RPMI7951 (cell line): ENCODE measurements at places on chromosomes 16 and 17.
A peak's percentile ranks its signal among the peaks of the same experiment; 100 is the strongest.

GRCh38 chr16:5557966-5558365 is 460.4 kb upstream of the EEF2KMT start:
- no peak for DNase-seq

DNA sequence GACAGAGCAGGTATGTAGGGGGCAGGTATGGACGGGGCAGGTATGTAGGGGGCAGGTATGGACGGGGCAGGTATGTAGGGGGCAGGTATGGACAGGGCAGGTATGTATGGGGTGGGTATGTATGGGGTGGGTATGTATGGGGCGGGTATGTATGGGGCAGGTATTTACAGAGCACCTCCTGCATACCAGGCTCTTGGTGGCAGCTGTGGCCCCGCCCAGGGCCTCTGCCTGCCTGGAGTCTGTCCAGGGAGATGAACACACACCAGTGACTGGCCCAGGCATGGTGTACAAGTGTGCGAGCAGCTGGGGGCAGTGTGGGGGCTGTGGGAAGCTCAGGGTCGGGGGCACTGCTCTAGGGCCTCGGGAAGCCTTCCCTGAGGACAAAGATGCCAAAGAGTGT is 4.4 kb downstream of the RPL3L start:
- DNase-seq: no peak

DNA sequence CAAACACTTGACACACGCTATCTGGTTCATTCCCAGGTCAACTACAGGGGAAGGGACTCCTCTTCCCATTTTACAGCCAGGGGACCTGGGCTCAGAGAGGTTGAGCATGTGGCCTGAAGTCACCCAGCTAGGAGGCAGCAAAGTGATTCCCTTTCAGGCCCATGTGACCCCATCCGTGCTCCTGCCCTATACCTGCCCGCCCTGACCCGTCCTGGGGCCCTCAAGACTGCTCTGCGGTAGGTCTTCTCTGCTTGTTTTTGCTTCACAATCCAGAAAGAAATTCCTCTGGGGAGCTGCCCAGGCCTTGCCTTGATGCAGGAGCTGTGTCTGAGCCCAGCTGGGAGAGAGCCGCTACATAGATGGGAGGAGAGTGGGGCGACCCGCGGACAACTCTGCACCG is 161.4 kb downstream of the SDK2 start:
- DNase-seq: no peak

DNA sequence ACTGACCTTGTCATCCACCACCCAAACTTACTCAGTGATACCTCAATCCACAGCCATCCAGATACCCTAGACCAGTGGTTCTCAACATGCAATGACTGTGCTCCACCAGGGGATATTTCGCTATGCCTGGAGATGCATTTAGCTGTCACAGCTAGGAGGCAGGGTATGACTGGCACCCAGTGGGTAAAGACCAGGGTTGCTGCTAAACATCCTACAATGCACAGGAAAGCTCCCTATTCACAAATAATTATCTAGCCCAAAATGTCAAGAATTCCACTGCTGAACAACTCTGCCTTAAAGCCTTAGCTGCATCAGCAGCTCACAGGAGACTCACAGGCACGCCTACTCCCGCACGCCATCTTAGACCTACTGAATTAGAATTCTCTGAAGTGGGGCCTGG is 212.6 kb downstream of the GRIN2A start:
- no peak for DNase-seq

GRCh38 chr17:49775546-49776260 is 11.8 kb upstream of the FAM117A start:
- peak; percentile 13 for DNase-seq

DNA sequence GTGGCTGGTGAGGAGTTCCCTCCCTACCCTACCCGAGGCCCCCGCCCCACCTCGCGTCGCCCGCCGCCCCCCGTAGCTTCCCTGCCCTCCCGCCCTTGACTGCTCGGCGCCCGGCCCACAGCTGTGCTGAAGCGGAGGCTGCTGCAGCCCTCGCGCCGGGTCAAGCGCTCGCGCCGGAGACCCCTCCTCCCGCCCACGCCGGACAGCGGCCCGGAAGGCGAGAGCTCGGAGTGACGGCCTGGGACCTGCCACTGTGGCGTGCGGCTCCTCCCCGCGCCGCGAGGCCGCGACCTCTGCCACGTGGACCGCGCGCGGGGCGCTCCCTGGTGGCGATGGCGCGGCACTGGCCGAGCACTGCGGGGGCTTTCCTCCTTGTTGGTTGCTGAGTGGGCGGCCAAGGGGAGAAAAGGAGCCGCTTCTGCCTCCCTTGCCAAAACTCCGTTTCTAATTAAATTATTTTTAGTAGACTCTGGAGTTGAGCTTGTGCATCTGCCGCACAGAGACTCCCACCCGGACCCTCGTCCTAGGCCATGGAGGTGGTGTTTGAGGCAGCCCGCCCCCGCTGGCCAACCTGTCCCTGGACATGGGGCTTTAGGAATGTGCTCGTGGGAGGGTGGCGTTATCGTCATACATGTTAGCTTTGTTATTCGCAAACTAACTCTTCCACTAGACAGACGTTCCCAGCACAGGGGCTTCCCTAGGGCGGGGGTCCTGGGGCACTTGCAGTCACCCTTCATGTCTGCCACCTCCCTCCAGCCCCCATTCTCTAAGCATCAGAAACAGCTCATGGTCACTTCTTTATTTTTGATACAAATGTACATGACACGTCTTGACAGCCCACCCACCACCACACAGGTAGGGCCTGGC is 4.4 kb downstream of the TP53I13 start:
- DNase-seq: no peak

DNA sequence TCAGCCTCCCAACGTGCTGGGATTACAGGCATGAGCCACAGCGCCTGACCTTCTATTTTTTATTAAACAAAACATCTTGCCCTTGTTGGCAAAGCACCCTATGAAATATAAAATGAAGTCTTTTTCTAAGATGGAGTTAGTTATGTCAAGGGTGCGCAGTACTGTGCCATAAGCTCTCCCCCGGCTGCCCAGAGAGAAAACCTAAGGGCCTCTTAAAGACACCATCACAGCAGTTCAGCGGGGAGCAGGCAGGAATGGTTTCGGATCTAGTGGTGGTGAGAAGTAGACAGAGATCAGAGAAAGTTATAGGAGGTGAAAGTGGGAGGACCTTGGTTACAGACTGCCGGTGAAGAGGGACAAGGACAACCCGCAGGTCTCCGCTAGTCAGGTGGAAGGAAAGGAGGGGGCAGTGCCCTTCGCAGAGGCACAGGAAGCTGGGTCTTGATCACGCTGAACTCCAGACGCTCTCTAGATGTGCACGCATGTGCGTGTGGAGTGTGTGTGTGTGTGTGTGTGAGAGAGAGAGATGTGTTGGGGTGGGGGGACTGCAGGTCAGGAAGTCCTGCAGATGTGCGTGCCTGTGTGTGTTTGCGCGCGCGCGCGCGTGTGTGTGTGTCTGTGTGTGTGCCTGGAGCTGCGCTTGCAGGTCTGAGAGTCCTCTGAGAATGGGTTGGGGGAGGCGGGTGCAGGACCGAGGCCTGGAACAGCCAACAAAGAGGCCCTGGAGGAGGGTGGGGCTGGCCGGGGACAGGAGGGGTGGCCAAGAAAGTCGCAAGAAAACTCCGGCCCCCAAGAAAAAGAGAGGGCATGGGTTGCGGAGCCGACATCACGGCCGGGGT is 748 bp upstream of the CMTM3 start:
- peak; percentile 81 for DNase-seq

DNA sequence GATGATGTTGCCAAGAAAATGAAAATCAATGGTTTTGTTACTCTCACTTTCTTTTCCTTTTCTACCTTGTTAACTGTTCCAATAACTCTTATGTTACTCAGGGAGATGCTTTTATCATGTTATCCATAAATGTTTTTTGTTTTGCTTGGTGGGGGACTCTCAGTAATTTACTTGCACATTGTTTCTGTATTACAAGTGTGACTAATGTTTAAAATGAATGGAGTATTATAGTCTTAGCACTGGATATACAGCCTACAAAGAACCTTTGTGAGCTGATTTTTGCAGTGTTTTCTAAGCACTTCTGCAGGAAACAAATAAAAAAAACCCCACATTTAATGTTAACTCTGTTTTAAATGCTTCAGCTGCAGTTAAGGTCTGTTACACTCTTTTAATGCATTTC is 12.1 kb downstream of the VMP1 start:
- DNase-seq: no peak

- DNase-seq: no peak
These were observed 42.8 kb upstream of the ACSF3 start for GRCh38 chr16:89050868-89051311.

DNA sequence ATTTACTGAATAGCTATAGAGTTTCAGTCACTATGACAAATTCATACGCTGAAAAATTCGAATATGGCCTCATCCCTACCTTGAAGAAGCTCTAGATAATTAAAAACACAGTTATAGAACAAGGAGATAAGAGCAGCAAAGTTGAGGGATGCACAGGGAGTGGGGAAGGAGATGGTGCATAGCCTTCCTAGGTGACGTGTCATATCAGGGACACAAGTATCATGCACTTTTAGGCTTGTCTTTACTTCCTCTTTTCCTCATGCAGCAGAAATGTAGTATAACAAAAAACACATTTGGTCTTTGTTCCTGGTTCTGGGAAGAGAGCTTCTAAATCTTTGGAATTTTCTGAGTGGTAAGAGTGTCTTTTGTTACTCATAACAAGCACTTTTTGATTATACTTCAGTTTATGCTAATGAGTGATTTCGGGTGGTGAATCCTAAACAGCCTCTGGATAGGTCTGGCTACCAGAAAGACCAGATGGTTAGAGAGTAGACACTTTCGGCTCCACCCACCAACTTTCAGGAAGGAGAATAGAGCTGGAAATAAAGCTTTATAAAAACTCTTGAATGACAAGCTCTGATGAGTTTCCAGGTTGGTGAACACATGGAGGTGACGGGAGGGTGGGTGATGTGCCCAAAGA is 341.4 kb downstream of the UTP18 start:
- no peak for DNase-seq

GRCh38 chr16:85389679-85390470 is 223.2 kb upstream of the GSE1 start:
- DNase-seq: no peak

- no peak for DNase-seq
These were observed 9.9 kb downstream of the MTSS2 start for GRCh38 chr16:70675851-70676513.

GRCh38 chr16:69932691-69933392 is 18.3 kb upstream of the CLEC18A start:
- DNase-seq: no peak

- DNase-seq: no peak
These were observed 122.8 kb downstream of the BANP start for GRCh38 chr16:88074041-88074440.

DNA sequence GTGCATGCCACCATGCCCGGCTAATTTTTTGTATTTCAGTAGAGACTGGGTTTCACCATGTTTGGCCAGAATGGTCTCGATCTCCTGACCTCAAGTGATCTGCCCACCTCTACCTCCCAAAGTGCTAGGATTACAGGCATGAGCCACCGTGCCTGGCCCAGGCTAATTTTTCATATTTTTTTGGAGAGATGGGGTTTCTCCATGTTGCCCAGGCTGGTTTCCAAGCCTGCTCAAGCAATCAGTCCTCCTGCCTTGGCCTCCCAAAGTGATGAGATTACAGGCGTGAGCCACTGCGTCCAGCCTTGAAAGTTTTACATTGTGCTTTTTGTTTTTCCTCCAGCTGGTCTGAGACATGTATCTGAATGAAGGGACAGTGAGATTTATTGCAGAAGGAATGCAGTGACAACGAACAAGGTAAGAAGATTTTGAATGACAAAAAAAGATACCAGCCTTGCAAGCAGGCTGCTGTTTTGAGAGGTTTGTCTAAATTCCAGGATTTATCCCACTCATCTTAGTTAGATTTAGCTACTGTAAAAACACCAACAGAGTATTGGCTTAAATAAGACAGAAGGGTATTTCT is 3.4 kb upstream of the ENGASE start:
- no peak for DNase-seq

DNA sequence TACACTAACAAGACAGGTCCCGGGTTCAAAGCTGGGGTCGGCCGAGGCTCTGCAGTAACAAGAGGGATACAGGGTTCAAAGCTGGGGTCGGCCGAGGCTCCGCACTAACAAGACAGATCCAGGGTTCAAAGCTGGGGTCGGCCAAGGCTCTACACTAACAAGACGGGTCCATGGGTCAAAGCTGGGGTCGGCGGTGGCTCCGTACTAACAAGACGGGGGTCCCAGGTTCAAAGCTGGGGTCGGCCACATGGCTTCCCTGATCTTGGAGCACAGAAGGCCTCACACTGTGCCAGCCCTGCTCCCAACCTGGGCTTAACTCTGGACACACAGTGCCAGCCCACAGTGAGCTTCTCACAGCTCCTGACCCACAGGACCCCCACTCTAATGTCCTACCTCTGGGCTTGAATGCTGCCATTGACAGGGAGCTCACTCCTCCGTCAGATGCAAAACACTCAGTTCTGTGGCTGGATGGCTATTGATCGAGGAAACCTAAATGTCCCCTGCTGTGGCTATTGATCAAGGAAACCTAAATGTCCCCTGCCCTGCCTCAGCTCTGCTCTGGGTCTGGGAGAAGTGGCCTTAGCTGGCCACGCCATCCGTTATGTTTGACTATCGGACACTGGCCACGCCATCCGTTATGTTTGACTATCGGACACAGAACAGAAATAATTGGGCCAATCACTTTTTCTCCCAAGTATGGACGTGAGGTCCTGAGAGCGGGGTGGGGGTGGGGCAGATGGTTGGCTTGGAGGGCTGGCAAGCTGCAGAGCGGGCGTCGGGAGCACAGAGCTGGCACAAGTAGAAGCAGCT is 54.6 kb upstream of the DOC2B start:
- DNase-seq: no peak

DNA sequence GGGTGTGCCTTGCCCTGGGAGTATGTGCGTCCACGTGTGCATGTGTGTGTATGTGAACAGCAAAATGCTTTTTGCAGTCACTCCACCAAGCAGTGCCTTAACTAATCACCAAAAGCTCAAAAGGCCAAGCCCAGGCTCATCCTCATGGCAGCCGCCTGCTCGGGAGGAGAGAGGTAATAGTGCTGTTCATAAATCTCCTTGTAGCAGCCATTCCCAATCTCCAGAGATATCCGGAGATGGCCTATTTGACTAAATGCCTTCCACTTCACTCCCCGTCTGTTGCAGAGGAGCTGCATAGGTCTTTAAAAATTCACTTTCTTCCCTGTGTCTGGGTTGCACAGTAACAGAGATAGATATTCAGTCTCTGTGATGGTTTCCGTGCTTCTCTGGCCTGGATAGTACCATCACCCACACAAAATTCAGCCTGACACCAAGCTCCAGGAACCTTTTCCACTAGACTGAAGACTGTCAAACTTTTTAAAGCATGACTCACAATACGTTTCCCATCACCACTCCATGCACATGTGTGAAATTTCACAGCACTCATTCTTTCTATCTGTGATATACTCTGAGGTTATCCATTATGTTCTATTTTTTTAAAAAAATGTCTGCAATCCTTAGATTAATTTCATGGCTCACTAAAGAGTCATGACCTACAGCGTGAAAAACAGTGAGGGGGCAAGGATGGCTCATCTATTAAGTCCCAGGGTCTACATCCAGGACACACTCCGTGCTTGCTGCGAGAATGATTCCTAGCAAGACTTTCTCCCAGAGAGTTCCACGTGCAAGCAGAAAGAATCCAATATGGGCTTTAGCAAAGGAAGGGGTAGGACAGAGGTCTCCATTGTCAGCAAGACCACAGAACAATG is 357.8 kb downstream of the GRIN2A start:
- DNase-seq: no peak

GRCh38 chr17:50630524-50631194 is 4.0 kb upstream of the ABCC3 start:
- no peak for DNase-seq

- no peak for DNase-seq
These were observed 49.1 kb downstream of the ADCY7 start for GRCh38 chr16:50315346-50315997.
